Amygdala (tissue), 56 donors: ENCODE measurements at places on chromosomes 4 and X.

GRCh38 chr4:26815706-26816105 is 44.9 kb upstream of the STIM2 start:
- DNase-seq = no peak

DNA sequence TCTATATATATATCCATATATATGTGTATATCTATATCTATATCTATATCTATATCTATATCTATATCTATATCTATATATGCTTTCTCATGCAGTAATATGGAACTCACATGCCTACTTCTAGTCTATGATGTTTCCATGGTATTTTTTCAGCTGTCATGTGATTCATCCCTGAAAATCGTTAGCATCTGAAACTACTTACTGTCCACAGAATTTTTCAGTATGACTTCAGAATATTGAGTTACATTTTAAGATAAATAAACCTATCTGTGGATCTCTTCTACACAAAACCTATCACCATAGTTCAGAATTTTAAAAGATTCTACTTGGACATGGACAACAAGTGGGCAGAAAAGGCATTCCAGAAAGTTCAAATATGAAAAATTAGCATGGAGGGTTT is 855.1 kb upstream of the INTU start:
- DNase-seq = no peak

GRCh38 chrX:56099271-56099670 is 132.9 kb upstream of the KLF8 start:
- no peak for DNase-seq

GRCh38 chr4:150436598-150437370 is 145.2 kb upstream of the MAB21L2 start:
- DNase-seq = no peak

DNA sequence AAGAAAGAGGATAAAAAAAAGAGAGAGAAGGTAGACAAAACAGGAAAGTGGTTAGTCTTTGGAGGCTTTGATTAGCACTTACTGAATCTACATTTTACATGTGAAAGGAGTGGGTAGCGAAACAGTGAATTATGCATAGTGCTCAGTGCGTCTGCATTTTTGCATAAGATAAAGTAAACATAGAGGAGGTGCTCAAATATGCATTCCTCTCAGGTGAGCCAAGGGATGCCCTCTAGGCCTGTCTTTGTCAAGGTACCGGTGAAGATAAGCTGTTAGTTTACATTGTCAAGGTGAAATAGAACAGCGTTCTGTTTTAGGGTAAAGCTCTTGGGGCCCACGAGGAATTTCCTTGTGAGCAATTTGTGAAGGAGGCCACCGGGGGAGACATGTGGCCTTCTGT is 260.6 kb downstream of the TRIML1 start:
- DNase-seq = no peak

GRCh38 chr4:161428180-161428965 is 735.4 kb downstream of the FSTL5 start:
- no peak for DNase-seq
